CD4-positive, CD25-positive, alpha-beta regulatory T cell (primary cell): ENCODE measurements at places on chromosomes 13 and 19. TPM values are rescaled to one million over a fixed set of nuclear protein-coding genes. Genes with fewer than 3 reads are reported as not detected.

DNA sequence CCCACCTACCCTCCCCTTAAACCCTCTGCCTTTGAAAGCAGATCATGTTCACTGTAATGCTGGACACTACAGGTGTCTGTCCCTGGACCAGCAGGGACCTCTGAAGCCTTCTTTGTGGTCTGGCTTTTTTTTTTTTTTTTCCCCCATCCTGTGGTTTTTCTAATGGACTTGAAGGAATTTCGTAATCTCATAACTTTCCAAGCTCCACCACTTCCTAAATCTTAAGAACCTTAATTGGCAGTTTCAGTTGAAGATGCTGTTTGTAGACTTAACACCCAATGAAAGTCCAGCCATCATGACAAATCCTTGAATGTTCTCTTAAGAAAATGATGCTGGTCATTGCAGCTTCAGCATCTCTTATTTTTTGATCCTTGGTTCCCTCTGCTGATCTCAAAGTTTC, 45.0 kb upstream of the LRCH1 start:
- no peaks in the 10 kb centered on the region for H3K4me1 ChIP-seq
- no peak overlapping the region for H3K4me3 ChIP-seq
- H3K27me3 ChIP-seq = peaks cover 3% of the 10 kb centered on the region
- no peak for DNase-seq
- H3K36me3 ChIP-seq = no peaks in the 10 kb centered on the region

GRCh38 chr13:83211301-83211700, 671.0 kb downstream of the SLITRK1 start:
- DNase-seq = no peak
- H3K36me3 ChIP-seq = no peaks in the 10 kb centered on the region
- H3K4me1 ChIP-seq = no peaks in the 10 kb centered on the region
- no peak overlapping the region for H3K4me3 ChIP-seq
- H3K27me3 ChIP-seq = no peaks in the 10 kb centered on the region

DNA sequence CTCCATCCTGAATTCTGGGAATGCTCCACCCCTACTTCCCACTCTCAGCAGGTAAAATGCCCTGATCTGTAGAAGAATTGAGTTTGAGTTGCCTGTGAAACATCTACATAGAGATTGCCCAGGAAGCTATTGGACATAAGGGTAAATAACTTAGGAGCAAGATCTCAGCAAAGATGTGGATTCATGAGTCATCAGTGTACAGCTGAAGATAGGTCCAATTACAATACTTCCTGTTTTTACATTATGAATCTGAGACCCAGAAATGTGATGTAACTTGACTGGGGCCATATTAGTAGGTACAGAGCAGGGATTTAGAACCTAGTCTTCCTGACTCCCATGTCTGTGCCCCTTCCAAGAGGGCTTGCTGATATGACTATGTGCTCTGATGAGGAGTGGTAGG, 79.4 kb upstream of the FNDC3A start:
- DNase-seq = no peak
- peaks cover 6% of the 10 kb centered on the region for H3K27me3 ChIP-seq
- H3K4me1 ChIP-seq = no peaks in the 10 kb centered on the region

DNA sequence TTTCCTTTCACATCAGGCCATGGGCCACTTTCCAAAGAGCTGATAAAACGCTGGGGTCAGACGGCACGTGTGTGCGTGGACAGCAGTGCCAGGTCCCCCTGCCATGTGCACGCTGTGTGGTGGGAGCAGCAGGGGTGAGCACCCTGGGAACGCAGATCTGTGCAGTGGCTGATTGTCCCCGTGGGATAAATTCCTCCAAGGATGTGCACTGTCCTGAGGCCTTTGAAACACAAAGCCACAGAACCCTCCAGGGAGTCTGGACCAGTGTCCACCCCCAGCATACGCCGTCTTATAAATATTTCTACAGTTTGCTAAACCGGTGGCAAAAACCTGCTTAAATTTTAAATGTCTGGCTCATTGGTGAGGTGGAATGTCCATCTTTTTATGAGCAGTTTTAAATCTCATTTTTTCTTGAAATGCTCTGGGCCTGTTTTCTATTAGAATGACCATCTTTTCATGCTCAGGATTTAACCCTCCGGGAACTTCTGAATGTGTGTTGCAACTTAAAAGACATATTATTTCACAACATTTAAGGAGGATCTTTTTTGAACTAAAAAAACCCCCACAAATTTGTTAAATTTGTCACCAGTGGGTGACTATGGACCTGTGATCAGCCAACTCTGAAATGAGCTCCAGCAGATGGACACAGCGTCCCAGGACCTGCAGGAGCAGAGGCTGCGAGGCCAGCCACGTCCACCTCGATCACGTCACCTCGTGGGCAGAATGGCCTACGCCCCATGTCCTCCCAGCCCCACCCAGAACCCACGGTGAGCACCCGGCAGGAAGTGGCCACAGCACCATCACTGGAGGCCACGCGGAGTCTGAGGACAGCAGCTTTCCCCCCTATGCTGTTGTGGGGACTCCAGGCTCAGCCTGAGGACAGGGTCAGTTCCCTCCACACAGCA, 68.6 kb downstream of the RASA3 start:
- H3K4me3 ChIP-seq = no peak overlapping the region
- no peaks in the 10 kb centered on the region for H3K27me3 ChIP-seq
- H3K4me1 ChIP-seq = peaks cover 62% of the 10 kb centered on the region
- H3K36me3 ChIP-seq = peaks cover 36% of the 10 kb centered on the region
- peak overlapping the region; percentile 70 for H3K27ac ChIP-seq

The MRI1 gene
- 9.3 TPM for polyA plus RNA-seq

DNA sequence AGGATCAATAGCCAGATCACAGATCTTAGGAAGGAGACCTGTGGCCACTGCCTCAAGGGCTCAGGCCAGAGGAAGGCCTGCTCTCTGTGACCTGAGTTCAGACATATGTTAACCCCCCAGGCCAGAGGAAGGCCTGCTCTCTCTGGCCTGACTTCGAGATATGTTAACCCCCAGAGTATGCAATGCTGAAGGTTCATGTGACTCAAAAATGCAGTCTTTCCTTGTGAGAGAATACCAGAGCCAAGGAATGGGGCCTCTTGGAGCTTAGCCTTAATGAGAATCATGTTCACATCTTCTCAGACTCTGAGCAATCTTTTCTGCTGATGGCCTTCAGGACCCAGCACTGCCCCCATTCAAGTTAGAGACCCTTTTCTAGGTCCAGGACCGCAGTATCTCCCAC, 36.7 kb downstream of the MBNL2 start:
- H3K4me3 ChIP-seq = no peak overlapping the region
- H3K27ac ChIP-seq = no peak overlapping the region
- no peak for DNase-seq
- no peaks in the 10 kb centered on the region for H3K27me3 ChIP-seq
- H3K4me1 ChIP-seq = peaks cover 33% of the 10 kb centered on the region
